Right forelimb (tissue), 1 donor: ENCODE measurements at places on chromosomes 13 and 19.

DNA sequence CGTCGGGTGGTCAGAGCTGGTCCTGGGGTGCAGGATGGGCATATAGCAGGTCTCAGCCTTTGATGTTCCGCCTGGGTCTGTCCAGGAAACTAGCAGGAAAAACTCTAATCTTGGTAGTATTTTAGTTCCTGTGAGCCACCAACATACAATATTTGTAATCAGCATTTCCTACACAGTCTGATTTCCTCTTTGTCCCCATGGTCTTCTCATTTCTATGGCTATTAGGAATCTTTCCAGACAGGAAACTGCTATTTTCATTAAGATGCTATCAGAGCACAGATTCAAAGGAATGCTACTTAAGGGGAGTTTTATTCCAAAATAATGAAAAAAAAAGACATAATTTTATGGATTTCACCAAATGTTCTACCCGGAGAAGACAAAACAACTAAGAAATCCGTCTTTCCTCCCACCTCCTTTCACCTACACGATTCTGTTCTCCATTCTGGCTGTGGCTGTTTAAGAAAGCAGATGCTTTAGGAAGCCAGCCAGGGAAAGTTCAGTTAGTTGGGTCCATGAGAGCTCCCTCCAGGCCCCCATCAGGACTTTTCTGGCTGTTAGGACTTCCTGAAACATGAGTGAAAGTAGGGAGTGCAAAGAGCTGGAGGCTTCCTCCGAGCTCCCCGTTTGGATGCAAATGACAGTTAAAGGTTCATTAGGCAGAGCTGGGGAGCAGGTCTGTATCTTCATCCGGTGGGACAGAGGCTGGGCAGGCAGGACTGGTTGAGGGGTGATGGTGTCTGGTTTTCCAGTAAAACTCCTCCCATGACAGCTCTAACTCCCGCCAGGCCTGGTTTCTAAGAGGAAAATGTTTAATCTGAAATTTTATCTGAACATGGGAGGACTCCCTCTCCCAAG lies 36.3 kb downstream of the SHISA2 start:
- no peak for DNase-seq

GRCh38 chr19:19372656-19373416 lies 32.6 kb upstream of the GATAD2A start:
- no peak for DNase-seq

- no peak for DNase-seq
Observed at GRCh38 chr13:113371061-113371460, 7.1 kb upstream of the GRTP1 start.

GRCh38 chr13:40210865-40211585 lies 455.4 kb downstream of the FOXO1 start:
- no peak for DNase-seq

DNA sequence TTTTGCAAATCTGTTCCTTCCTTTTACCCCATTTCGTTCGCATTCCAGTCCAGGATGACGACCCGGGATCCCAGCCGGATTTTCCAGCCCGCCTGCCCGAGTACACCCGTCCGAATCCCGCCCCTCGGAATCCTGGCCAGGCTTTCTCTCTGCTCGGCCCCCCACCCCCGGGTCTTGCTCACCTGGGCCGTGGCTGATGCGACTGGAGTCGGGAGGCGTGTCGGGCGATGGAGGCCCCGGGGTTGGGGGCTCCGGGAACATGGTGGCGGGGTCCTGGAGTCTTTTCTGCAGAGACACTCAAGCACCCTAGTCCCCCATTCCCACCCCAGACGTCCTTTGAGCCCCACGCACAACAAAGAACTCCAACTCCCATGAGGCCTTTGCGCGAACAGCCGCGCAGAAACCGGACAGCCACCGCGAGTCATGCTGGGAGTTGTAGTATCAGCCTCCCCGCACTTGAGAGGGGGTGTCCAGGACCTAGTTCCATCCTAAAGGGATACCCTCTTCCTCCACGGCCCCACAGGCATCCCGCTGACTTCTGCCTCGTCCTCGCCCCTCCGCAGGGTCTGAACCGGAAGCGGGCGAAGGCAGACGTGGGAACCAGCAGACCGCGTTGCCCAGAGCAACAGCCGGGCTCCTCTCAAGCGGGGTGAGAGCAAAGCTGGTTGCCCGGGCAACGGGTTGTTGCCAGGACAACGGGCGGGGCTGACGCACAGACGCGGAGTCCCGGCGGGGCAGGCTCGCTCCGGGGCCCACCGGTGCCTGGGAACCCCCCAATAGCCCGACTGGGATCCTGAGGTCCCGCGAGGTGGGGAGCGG lies 1.1 kb downstream of the SYT5 start:
- DNase-seq, result peak; percentile 79

DNA sequence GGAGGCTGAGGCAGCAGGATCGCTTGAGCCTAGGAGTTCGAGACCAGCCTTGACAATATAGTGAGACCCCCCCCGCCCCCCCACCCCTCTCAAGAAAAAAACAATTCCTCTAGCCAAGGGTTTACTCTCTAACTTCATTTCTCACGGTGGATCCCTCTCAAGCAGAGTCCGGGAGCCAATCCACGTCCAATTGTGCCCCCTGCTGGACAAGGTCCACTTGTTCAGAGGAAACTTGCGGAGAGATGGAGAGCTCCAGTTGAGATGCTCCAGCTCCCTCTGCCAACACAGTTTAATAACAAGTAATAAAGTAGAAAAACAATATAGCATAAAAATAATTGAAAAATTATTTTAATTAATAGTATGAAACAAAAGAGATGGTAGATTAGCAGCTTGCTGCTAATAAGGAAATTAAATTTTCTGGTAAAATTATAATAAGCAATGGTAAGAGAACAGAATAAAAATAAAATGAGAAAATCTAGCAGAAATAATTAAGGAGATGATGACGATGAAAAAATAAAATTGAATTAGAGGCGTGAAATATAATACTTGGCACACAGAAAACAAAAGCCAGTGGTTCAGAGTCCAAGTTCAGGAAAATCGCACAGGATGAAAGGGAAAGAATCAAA lies 14.5 kb upstream of the SIGLEC14 start:
- DNase-seq, result peak; percentile 83
